Ovary (tissue), 10 donors: ENCODE measurements at places on chromosomes 1 and 21.

DNA sequence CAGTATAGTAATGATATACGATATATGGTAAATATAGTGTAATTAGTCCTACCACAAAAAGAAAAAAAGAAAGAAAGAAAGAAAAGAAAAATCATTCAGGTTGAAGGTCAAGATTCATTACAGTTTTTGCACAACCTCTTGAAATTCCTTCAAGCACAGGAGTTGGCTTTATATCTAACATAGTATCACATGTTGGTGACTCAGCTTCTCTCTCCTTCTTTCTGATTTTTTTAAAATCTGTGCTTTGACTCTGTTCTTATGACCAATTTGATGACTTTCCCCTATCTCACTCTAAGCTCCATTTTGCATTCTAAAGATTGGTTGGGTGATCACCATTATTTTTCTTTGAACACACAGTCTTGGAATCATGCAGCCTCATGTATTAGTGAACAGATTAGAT is 148.2 kb upstream of the COL11A1 start:
- DNase-seq, result no peak

DNA sequence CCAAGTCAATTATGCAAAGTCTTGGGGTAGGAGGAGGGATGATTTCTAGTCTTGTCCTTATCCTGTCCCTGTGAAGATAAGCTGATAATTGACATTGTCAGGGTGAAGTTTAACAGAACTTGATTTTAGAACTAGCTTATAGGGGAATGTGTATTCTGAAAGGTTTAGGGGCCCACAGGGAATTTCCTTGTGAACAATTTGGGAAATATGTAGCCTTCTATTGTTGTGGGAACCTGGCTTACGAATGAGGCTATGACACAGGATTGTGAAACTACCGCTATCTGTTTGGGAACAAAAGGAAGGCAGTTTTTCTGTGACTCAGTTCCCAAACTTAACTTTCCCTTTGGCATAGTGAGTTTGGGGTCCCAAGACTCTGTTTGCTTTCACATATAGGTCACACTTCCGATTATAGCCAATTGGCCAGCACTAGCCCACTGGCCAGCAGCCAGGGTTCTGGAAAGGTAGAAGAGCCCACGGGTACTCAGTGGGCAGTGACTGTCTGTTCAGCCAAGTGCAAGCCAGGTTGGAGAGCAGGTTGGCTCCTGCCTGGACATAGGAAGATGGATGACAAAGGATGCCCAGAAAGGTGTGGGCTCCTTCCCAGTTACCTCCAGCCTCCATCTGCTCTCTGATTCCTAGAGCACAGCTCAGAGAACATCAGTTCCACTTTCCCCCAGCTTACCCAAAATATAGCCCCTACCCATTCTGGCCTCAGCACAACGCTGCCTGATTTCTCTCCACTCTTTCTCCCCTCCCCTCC is 35.5 kb downstream of the H3-3A start:
- DNase-seq, result no peak

- DNase-seq, result no peak
Observed at GRCh38 chr1:25809283-25809926, 9.4 kb downstream of the SELENON start.

DNA sequence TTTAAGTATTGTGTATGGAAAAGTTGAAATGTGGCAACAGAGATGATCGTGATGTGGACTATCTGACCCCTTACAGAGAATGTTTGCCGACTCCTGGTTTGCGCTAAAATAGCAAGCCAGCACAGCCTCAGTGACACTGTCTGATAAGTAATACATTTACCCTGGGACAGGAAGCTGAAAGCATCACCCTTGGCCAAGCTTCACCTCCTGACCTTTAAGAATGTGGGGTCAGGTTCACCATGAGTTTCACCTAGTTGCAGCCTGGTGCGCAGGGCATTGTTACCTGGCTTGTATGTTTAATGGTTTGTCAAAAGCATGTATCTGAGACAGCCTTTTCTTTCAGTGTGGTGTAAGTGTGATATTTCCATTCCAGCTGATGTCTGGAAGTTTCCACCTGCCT is 29.2 kb downstream of the TRAF5 start:
- no peak for DNase-seq
